CD4-positive, alpha-beta T cell treated with Interferon gamma for 1 hour (primary cell): ENCODE measurements at places on chromosomes 3 and 15.

DNA sequence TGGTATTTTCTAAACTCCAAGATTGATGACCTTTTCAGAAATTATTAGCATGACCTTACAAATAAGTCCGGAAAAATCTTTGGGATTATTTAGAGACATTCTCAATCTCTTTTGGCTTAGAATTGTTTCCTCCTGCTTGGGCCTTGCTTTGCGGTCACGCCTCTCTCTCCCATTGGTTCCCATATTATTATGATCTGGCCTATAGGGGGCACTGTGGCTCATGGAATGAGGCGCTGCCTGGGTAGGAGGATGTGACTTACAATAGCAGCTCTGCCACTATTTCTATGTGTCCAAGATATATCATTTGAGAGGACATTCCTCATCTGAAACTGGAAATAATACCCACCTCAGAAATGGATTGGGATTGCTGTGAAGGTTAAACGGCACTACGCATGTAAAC is 464.9 kb downstream of the MFSD1 start:
- no peak for DNase-seq

GRCh38 chr3:61347981-61348380 is 96.7 kb upstream of the FHIT start:
- DNase-seq = no peak

GRCh38 chr3:184592371-184593219 is 31.0 kb downstream of the EPHB3 start:
- no peak for DNase-seq

GRCh38 chr3:72008226-72008996 is 223.5 kb upstream of the PROK2 start:
- DNase-seq = peak; percentile 48

DNA sequence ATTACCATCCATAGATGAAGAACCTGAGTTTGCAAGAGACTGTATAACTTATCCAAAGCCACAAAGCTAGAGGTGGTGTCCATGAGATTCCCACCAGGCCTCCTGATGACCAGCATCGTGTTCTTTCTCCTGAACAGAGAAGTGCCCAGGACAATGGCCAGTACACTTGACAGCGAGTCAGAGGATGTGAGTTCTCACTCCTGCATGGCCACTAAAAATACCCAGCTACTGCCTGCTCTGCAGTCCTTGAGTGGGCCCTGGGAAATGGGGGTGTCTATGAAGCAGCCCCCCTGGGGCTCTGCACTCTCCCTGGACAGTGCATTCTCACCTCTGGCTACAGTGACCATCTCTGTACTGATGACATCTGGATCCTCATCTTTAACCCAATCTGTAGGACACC is 201.2 kb downstream of the RPLP1 start:
- no peak for DNase-seq

- DNase-seq = no peak
Observed at GRCh38 chr15:33956397-33956796, 11.9 kb upstream of the CHRM5 start.

GRCh38 chr3:52091586-52092270 is 35.4 kb upstream of the DUSP7 start:
- no peak for DNase-seq

DNA sequence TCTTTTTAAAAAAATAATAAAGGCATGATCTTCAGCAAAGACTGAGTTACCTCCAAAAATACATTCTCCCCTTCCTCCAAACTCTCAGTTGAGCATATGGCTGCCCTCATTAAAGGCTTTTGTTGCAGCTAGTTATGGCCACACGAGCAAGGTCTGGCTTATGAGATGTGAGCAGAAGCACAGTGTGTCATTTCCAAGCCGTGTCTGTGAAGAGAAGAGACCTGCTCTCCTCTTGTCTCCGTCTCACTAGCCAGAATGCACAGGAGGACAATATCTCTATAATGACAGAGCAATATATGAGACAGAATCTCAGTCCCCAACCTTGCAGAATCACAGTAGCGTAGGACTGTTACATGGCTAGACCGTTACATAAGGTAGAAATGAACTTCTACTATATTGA is 152.3 kb downstream of the MAGI1 start:
- DNase-seq = no peak

DNA sequence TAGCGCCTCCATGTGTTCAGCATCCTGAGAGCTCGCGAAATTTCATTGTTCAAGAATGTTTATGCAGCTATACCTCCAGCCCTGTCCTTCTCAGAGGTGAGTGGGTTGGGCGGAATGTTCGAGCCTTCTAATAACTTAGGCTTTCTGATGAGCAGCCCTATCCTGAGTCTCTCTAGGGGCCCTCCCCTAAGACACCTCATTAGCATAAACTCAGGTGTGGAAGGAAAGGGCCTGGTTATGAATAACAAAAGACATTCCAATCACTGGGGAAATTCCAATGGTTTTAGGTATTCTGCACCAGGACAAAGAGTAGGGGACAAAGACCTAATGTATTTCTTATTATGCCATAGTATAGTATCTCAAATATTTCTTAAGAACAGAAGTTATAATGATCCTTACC is 138.1 kb upstream of the PDZRN3 start:
- no peak for DNase-seq
